Cortex of kidney (tissue), 1 donor: ENCODE measurements at places on chromosomes 7 and 10.

DNA sequence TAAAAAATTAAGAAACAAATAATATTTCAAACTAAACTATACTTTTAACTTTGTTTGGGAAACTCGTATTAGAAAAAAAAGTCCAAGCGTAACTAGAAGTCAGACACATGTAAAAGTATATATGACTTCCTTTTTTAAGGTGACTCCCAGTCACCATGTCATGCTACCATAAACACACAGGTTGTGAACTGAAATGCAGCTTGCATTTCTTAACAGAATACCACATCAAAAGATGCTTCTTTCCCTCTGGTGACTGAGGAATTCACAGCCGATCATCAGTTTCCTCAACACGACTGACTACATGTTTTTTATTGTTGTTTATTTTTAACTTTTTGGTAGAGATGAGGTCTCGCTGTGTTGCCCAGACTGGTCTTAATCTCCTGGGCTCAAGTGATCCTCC is 445.0 kb downstream of the PARD3 start:
- DNase-seq: no peak

DNA sequence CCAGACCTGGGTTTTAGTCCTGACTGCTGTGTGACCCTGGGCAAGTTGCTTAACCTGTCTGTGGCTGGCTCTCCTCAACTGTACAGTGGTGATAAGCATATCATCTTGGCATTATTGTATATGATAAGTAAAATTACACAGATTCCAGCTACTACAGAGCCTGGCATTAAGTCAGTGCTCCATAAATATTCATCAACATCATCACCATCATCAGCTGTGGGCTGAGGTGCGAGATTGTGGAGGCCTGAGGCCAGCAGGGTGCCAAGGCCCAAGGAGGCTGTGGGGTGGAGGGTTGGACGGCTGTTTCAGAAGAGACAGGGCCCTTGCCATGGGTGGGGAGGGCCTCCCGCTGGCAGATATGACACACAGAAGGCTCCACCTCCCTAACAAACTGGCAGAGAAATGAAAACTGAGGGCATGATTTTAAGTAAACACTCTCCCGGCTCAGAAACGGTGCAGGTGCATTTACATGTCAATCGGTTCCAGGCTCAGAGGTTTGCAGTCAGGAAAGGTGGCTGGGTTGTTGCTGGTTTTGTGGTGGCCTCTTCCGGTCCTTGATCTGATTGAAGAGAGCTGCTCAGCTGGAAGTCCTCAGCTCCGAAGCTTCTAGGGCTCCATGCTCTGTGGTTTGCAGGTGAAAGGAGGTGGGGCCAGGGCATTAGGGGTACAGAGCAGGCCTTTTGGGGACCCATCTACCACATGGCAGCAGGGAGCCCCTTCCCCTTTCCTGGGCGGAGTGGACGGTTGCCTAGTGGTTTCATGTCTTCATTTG is 10.2 kb downstream of the CRYGN start:
- no peak for DNase-seq

GRCh38 chr10:79092292-79092896 is 23.6 kb downstream of the ZMIZ1 start:
- DNase-seq: no peak

GRCh38 chr10:123187781-123188180 is 33.6 kb downstream of the BUB3 start:
- DNase-seq: no peak

GRCh38 chr7:102468478-102469350 is 3.9 kb downstream of the LRWD1 start:
- no peak for DNase-seq

DNA sequence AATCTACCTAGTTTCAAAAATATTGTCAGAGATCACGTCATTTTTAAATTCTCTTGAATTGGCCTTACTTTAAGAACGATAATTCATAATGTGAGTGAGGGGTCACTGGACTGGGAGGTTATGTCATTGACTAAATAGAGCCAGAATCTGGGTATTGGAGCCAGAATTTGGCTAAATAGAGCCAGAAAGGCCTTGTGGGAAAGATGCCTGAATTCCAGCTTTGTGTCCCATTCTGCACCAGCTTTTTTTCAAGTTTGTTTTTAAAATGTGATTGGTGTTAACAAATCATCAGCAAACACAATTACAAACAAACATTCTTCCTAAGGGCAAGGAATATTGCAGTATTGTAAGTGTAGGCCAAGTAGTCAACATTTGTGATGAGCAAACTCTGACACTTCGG is 233.2 kb upstream of the PRKCQ start:
- DNase-seq: no peak

DNA sequence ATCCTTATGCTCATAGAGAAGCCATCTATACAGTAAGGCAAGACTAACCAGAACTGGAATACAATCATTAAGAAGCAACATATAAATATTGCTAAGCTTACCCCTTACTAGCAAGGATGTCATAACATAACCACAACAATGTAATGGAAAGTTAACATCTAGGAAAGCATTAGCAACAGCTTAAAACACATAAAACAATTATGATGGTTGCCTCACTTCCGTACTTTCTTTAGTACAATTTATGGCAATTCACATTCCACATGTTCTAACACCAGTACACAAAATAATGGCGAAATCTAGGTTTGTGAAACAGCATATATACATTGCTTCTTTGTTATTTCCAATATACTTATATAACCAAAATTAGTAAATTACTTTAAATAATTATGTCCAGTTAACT is 195.0 kb downstream of the AHR start:
- DNase-seq: no peak

- DNase-seq: no peak
Measured at GRCh38 chr10:75231672-75232581, 3.8 kb downstream of the COMTD1 start.

DNA sequence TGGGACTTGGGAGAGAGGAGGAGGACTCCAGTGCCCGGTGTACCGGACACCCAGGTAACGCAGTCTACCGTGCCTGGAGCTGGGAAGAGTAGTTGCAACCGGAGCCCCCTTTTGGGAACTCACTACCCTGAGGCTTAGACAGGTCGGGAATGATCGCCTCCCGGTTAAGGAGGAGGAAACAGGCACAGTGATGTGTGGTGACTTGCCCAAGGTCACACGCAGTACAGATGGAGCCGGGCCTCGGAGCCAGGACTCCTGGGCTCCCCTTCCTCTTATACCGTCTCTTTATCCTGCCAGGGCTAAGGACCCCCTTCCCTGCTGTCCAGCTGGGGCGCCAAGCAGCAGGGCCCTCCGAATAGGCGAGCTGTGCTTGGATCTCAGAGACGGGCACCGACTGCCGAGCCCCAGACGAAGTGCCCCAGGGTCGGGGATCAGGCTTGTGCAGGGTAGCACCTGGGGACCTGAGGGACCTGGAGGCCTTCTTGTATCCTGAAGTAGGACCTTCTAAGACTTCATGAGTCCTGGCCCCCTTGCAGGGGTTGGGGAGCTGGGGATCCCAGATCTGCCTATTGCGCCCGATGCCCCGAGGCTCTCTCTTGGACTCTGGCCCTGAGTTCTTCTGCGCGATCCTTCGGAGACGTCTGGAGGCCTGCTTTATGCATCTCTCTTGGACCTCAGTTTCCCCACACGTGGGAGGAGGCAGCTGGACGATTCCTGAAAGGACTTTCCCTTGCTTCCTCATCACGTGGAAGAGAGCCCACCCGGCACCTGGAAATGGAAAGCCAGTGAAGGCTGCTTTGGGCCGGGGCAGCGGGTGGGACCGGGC is 767 bp upstream of the CYP26A1 start:
- DNase-seq: no peak

DNA sequence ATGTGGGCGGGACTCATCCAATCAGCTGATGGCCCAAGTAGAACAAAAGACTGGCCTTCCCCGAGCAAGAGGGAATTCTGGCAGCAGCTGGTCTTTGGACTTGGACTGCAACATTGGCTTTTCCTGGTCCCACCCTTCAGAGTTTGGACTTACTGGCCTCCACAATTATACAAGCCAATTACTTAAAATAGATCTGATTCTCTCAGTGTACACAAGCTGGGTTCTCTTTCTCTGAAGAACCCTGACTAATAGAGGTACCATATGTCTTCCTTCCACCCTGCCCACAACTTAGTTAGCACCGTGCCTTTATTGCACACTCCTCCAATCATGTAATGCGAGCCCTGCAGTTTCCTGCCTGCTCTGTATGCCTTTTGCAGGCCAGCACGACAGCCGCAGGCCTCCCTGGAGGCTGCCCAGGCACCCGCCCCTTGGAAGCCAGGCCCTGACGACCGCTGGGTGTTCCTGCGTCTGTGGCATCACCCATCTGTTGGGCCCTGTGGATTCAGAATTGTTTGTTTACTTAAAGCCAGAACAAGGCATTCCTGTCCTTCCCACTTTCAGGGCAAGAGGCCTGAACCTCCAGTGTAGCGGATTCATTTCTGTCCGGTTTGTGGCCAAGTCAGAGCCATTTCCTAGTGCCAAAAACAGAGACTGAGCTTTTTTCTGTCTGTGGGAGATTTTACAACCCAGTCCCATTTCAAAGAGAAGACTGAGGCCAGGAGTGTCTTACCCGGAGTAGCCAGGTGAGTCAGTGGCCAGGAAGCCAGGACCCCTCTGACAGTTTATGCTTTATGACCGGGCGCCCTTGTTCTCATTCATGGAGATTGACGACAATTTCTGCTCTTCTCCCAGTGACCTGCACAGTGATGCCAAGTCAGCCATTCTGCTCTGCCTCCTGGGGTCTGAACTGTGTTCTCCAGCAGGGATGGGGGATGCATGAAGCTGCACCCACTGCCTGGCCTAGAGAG is 968 bp upstream of the INMT start:
- no peak for DNase-seq

DNA sequence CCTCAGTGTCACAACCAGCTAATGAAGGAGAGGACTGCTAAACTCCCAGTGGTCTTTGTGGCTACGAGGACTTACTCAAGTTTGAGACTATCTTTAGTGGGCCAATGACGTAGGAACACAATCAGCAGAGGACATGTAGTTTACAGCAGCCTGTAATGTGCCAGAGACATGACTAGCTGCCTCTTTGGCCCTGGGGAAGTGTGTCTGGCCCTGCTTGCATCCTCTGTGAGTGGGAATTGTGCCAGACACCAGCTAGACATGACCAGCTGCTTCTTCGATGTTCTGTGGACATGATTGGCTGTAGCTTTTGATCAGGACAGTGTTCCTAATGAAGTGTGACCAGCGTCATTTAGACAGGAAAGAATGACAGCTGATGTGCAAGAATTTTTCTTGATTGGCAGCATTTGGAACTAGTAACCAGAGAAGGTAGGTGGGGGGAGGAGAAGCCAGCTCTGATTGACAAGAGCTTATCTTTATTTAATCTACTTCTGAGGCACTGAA is 141.7 kb downstream of the AUTS2 start:
- DNase-seq: no peak

DNA sequence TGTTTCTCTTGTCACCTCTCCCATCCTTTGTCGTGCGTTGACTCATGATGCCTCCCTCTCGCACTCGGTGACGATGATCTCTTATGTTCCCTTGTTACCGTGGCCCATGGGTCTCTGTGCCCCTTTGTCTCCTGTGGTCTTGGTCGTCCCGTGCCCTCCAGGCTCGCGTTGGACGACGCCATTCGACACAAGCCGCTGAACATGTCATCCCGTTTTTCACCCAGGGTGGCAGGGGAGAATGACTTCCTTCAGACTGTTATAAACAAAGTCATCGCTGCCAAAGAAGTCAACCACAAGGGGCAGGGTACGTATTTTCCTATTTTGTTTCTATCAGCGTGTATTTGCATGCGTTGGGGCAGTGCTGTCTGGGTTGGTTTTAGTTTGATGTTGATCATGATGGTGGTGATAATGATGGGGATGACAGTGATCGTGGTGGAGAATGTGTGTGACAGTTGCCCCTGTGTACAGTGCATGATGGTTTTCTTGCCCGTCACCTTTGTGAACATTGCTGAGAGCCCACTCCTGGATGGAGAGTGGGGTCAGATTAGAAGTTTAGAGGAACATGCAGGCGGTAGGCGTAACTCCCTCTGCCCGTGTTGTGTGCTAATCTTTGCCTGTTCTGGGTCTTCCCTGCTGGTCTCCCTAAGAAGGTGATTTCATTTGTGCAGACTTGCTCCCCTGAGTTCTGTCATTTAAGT is 107.0 kb downstream of the DOCK1 start:
- DNase-seq: no peak

DNA sequence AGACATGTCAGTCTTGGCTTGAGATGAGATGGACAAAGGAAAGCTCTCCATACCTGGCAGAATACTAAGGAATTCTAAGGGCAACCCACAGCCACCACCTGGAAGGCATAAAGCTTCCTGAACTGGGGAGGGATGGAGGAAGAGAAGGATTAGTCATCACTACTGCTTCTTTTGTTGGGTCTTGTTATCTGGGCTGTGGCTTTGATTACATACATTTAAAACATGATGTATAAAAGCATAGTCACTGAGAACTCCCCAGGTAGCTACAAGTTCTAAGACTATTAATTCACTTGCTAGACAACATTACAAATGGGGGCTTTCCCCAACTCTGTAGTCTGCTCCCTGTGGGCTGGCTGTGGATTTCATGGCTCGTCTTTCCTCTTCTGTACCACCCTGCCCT is 58.2 kb downstream of the RBM33 start:
- no peak for DNase-seq

- DNase-seq: no peak
Measured at GRCh38 chr7:83452256-83452655, 196.7 kb downstream of the SEMA3E start.

GRCh38 chr7:27083646-27084045 is 12.2 kb downstream of the HOXA1 start:
- no peak for DNase-seq

GRCh38 chr7:111883241-111883640 is 320.9 kb upstream of the IMMP2L start:
- no peak for DNase-seq

GRCh38 chr10:17033529-17034260 is 95.9 kb downstream of the CUBN start:
- no peak for DNase-seq
